ENCODE measurements at places on chromosomes 3 and 15.

GRCh38 chr3:63966871-63967270 is 54.7 kb upstream of the SCAANT1 start:
- no peak for DNase-seq

GRCh38 chr3:116367761-116368395 is 77.4 kb downstream of the LSAMP start:
- no peak for DNase-seq

DNA sequence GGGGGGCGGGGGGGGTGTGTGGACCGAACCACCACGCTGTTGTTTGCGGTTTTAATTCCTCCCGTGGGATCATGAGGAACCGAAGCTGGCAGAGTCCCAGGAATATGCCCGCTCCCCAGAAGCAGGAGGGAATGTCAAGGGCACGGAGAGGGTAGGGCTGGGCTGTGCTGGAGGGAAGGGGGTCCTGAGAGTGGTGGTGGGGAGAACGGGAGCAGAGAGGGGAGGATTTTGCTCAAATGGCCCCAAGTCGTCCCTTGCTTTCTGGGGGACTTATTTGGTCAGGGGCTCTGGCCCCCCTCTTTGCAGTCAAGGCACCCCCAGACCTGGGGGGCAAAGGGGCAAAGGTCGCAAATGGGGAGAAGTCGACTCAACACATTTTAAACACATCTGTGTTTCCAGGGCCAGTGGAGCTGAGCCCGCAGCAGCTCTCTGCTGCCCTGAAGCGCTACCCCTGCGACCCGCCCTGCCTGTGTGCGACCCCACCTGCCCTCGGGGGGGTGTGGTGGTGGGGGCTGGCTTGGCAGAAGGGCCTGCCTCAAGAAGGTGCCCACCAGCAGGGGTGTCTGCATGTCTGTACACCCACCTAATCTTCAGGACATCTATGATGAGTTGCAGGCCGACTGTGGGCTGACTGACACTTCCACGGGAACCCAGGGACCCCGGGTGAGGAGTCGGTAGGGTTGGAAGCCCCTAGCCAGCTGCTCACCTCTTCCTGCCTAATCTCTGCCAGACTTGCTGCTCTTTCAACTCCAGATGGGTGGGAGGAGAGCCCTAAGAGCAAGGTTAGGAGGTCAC is 602 bp upstream of the ATP2B2 start:
- no peak for DNase-seq

GRCh38 chr3:197019535-197019934 is 10.1 kb downstream of the MELTF start:
- DNase-seq = no peak

GRCh38 chr3:46504789-46505188 is 7.0 kb downstream of the RTP3 start:
- DNase-seq = peak; percentile 11

GRCh38 chr3:184196536-184196935 is 10.5 kb downstream of the ABCF3 start:
- no peak for DNase-seq

- DNase-seq = no peak
Observed at GRCh38 chr15:49361370-49361769, 61.7 kb upstream of the FGF7 start.

GRCh38 chr3:160661660-160662059 is 15.3 kb upstream of the ARL14 start:
- DNase-seq = no peak

- DNase-seq = no peak
Observed at GRCh38 chr3:162740941-162741596, 1244.5 kb downstream of the OTOL1 start.

DNA sequence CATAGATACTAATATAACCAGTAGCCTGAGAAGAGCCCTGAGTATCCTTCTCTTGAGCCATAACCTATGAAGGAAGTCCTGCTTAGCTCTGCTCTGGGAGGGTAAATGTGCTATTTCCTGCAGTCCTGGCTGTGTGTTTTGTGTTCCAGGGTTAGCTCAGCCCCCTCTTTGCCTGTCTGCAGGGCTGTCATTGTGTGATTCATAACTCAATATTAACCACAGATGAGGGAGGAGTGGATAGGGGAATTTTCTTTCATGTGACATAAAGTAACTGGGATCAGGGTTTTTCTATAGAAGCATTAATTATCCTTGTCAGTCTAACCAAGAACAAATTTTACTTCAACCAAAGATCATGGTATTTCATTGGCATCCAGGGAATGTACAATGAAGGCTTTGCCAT is 183.3 kb upstream of the ZBTB20 start:
- no peak for DNase-seq

Measured in stimulated activated CD4-positive, alpha-beta T cell treated with anti-CD3 and anti-CD28 coated beads, Interleukin-15, amount 100 ng/mL, for 48 hours (primary cell).